ENCODE measurements at places on chromosomes 5 and 9. TPM values are rescaled to one million over a fixed set of nuclear protein-coding genes. Genes with fewer than 3 reads are reported as not detected.

The BTNL3 gene
- total RNA-seq, result not detected

The MAP1B gene
- 0.32 TPM for total RNA-seq

The C9orf40 gene
- total RNA-seq, result 19.6 TPM

The PDE6A gene
- total RNA-seq, result not detected

The SLC22A4 gene
- total RNA-seq, result 1.7 TPM

The FAM240B gene
- total RNA-seq, result not detected

The WHRN gene
- total RNA-seq, result 2.8 TPM

The SV2C gene
- 0.32 TPM for total RNA-seq

Measured in activated T-helper 2 cell treated with anti-CD3 and anti-CD28 coated beads, Interferon-gamma antibody, Interleukin-2, Interleukin-4, amounts not matched to agents 10 μg/mL and 5 μg/mL and 100 μg/mL, durations not matched to agents 14 hours and 24 hours and 36 hours (primary cell).